ENCODE measurements at places on chromosomes 6 and 20. TPM values are rescaled to one million over a fixed set of nuclear protein-coding genes. Genes with fewer than 3 reads are reported as not detected.

- H3K4me1 ChIP-seq = peaks cover 69% of the 10 kb centered on the region
- H3K27me3 ChIP-seq = no peaks in the 10 kb centered on the region
- DNase-seq = no peak
These were observed 24.1 kb downstream of the STK4 start for GRCh38 chr20:44990425-44990824.

GRCh38 chr20:23622839-23623343 lies 14.9 kb downstream of the CST3 start:
- peaks cover 17% of the 10 kb centered on the region for H3K27me3 ChIP-seq
- no peak overlapping the region for H3K4me3 ChIP-seq
- H3K27ac ChIP-seq = no peak overlapping the region
- H3K36me3 ChIP-seq = no peaks in the 10 kb centered on the region
- DNase-seq = no peak

GRCh38 chr20:48795732-48796131 lies 32.1 kb downstream of the PREX1 start:
- no peaks in the 10 kb centered on the region for H3K36me3 ChIP-seq
- H3K4me1 ChIP-seq = peaks cover 84% of the 10 kb centered on the region
- no peaks in the 10 kb centered on the region for H3K27me3 ChIP-seq
- peak overlapping the region; percentile 56 for H3K27ac ChIP-seq
- H3K4me3 ChIP-seq = no peak overlapping the region
- no peak for DNase-seq

DNA sequence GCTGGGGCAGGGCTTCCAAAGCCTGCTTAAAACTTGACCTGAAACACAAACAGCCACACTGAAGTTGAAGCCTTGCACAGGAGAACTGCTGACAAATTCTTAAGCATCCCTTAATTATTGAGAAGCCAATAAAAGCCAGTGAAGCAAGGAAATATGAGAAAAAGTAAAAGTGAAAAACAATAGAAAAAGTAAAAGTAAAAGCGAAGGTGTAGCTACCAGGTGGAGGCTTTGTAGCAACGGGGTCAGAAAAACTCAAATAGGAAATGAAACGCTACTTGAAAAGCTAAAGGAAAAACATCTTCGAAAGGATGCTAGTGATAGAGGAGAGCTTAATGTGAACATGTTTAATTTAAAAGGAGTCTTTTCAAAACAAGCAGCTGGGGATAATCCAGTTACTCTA lies 97.4 kb downstream of the IRF4 start:
- no peak for DNase-seq
- H3K4me1 ChIP-seq = peaks cover 68% of the 10 kb centered on the region
- peak overlapping the region; percentile 58 for H3K4me3 ChIP-seq
- no peaks in the 10 kb centered on the region for H3K27me3 ChIP-seq
- no peaks in the 10 kb centered on the region for H3K36me3 ChIP-seq

GRCh38 chr6:14108571-14109410 lies 8.8 kb upstream of the CD83 start:
- no peak overlapping the region for H3K4me3 ChIP-seq
- H3K4me1 ChIP-seq = peaks cover 10% of the 10 kb centered on the region
- H3K27me3 ChIP-seq = peaks cover 11% of the 10 kb centered on the region
- no peak for DNase-seq

- peak; percentile 21 for DNase-seq
- H3K27ac ChIP-seq = peak overlapping the region; percentile 88
- no peaks in the 10 kb centered on the region for H3K27me3 ChIP-seq
- peaks cover 91% of the 10 kb centered on the region for H3K4me1 ChIP-seq
- H3K4me3 ChIP-seq = no peak overlapping the region
- H3K36me3 ChIP-seq = peaks cover 17% of the 10 kb centered on the region
These were observed 53.2 kb downstream of the EIF2S2 start for GRCh38 chr20:34058831-34059230.

- H3K27me3 ChIP-seq = no peaks in the 10 kb centered on the region
- DNase-seq = no peak
- H3K36me3 ChIP-seq = peaks cover 50% of the 10 kb centered on the region
- H3K27ac ChIP-seq = no peak overlapping the region
- H3K4me1 ChIP-seq = peaks cover 2% of the 10 kb centered on the region
These were observed 54.4 kb downstream of the RTN4IP1 start for GRCh38 chr6:106574741-106575458.

DNA sequence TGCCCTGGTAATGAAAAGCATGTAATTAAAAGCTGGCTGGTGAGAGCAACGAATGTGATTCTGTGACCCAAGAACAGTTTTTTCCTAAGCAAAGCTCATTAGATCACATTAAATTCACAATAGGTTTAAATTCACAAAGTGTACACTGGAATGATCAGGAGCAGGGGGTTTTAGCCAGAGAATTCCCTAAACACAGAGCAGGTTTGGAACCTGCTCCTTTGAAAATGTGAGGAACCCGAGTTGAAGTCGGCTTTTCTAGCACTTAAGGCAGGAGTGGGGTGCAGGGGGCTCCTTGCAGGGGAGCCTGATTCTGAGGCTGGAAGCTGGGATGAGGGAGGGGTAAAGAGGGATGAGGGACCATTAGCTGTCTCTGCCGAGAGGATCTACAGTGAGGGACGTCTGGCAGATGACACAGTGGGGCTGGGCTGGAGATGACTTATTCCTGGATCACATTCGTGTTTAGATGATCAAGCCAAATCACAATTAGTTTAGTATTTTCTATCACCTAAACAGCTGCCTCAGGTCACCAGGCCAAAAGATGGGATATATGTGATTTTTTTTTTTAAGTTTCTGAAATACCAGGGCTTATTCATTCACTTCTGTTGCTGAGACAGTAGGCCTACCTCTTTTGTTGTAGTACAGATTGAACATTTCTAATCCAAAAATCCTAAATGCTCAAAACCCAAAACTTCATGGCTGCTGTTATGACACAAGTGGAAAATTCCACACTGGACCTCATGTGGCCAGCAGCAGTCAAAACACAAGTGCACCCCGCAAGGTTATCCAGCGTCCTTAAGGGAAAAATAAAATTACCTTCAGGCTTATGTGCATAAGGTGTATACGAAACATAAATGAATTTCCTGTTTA lies 93.1 kb upstream of the HIVEP1 start:
- no peak for DNase-seq
- no peaks in the 10 kb centered on the region for H3K36me3 ChIP-seq
- H3K27me3 ChIP-seq = no peaks in the 10 kb centered on the region
- no peak overlapping the region for H3K27ac ChIP-seq

- peaks cover 2% of the 10 kb centered on the region for H3K36me3 ChIP-seq
These were observed 170.2 kb downstream of the NFATC2 start for GRCh38 chr20:51372176-51372803.

The SLPI gene
- total RNA-seq = not detected

The OTOR gene
- not detected for total RNA-seq

The ARG1 gene
- not detected for total RNA-seq

The FOXS1 gene
- not detected for total RNA-seq

The TCEA2 gene
- 42.7 TPM for total RNA-seq

The CTCFL gene
- not detected for total RNA-seq

The NMBR gene
- not detected for total RNA-seq

The PRR18 gene
- not detected for total RNA-seq

The HLA-G gene
- total RNA-seq = 0.75 TPM
